ENCODE measurements at places on chromosomes 3 and 15. TPM values are rescaled to one million over a fixed set of nuclear protein-coding genes. Genes with fewer than 3 reads are reported as not detected.

Gene EFL1
- 7.8 TPM for total RNA-seq

DNA sequence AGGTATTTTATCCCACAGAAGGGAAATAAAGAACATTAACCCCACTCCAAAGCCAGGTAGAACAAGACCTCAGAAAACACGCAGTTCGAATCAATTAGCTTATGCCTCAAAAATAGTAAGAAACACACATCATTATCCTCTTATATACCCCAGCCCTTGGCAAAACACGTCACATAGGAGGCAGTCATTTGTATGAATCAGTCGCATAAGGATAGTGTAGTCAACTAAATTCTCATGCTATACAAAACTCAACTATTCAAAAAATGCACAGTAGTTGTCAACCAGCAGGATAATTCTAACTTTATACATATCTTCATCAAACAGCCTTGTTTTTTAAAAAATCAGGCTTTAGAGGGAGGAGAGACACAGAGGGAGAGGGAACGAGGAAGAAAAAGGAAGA lies 298.4 kb downstream of the FOXP1 start:
- DNase-seq: no peak

- DNase-seq: no peak
Measured at GRCh38 chr15:78841376-78841706, 30.1 kb upstream of the ADAMTS7 start.

GRCh38 chr15:71333136-71333700 lies 217.9 kb downstream of the THSD4 start:
- no peak for DNase-seq

GRCh38 chr3:194262176-194262924 lies 88.8 kb downstream of the CPN2 start:
- DNase-seq: no peak

Gene CA12
- not detected for total RNA-seq

- DNase-seq: no peak
Measured at GRCh38 chr3:2578560-2578959, 479.9 kb downstream of the CNTN4 start.

Data from CD4-positive, alpha-beta T cell (primary cell).